Stimulated activated CD4-positive, alpha-beta T cell treated with anti-CD3 and anti-CD28 coated beads, TNF-alpha, amount 100 ng/mL, for 1 hour (primary cell): ENCODE measurements at places on chromosomes 2 and 18.

DNA sequence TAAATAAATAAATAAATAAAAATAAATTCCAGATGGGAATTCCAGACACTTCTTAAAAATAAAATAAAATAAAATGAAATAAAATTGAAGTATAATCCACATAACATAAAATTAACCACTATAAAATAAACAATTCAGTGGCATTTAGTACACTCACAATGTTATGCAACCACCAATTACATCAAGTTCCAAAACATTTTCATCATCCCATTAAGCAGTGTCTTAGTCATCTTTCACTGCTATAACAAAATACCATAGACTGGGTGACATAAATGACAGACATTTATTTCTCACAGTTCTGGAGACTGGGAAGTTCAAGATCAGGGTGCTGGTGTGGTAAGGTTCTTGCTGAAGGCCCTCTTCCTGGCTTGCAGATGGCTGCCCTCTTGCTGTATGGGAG is 22.6 kb upstream of the PROKR1 start:
- DNase-seq, result no peak

GRCh38 chr18:59540346-59540745 is 156.9 kb downstream of the CCBE1 start:
- DNase-seq, result no peak

DNA sequence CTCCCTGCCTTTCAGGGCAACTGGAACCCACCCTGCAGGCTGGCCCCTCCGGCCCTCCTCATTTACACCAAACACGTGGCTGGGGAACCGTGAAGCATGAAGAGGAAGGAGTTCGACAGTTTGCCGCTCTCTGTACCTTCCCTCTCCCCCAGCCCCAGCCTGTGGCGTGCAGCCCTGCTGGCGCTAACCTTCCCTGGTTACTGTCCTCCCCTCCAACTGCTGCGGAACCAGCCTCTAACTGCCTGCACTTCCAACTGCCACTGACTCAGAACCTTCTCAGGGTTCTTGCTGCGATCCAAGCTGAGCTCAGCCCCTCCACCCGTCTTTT is 19.2 kb upstream of the GNAL start:
- DNase-seq, result no peak

- DNase-seq, result no peak
These were observed 68.3 kb upstream of the ACYP2 start for GRCh38 chr2:54047091-54047490.

- DNase-seq, result no peak
These were observed 20.5 kb upstream of the C1D start for GRCh38 chr2:68083346-68083745.

- DNase-seq, result no peak
These were observed 365.6 kb upstream of the UBE2E3 start for GRCh38 chr2:180614776-180615175.

DNA sequence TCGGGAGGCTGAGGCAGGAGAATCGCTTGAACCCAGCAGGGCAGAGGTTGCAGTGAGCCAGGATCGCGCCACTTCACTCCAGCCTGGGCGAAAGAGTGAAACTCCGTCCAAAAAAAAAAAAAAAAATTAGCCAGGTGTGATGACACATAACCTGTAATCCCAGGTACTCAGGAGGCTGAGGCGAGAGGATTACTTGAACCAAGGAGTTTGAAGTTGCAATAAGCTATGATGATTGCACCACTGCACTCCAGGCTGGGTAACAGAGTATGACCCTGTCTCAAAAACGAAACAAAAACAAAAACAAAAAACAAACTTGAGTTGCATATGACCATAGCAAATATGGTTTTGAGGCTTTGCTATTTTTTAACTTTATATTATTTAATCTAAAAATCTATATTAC is 25.8 kb downstream of the SANBR start:
- no peak for DNase-seq

- DNase-seq, result no peak
These were observed 9.2 kb downstream of the TGIF1 start for GRCh38 chr18:3458952-3459853.

GRCh38 chr2:113158884-113159553 is 14.8 kb upstream of the PSD4 start:
- DNase-seq, result no peak

DNA sequence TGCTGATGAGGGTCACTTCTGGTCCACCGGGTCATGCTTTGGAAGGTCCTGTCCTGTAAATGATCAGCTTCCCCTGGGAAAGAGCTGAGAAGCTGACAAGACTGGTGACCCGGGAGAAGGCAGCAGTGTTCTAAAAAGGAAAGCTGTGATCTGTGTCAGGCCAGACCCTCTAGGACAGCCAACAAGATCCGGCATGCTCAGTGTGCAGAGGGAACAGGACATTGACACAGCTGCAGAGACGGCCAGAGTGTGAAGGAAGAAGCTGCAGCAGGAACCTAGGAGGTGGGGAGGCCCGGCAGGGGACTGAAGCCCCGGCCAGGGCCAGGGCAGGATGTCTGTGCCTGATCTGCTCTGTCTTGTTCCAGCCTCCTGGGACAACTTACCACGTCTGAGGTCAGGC is 372.7 kb upstream of the ID2 start:
- no peak for DNase-seq

DNA sequence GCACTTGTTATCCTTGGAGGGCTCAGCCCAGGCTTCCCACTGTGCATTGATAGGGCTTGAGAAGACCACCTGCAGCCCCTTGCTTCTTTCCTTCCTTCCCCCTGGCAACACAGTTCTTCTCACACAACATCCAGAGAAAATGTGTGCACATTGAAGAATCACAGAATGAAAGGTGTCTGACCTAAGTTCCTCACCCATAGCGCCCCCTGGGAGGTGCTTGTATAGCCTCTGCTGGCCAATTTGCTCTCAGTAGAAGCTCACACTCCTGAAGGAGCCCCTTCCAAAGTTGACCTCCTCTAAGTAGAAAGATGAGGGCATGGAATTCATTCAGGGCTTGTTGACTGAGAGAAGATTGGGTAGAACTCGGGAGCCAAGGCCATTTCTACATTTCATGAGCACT is 758.4 kb upstream of the KLHL29 start:
- no peak for DNase-seq

- no peak for DNase-seq
These were observed 74.8 kb upstream of the RIOK3 start for GRCh38 chr18:23378302-23378686.

GRCh38 chr2:235739704-235740415 is 246.0 kb downstream of the AGAP1 start:
- DNase-seq, result no peak

DNA sequence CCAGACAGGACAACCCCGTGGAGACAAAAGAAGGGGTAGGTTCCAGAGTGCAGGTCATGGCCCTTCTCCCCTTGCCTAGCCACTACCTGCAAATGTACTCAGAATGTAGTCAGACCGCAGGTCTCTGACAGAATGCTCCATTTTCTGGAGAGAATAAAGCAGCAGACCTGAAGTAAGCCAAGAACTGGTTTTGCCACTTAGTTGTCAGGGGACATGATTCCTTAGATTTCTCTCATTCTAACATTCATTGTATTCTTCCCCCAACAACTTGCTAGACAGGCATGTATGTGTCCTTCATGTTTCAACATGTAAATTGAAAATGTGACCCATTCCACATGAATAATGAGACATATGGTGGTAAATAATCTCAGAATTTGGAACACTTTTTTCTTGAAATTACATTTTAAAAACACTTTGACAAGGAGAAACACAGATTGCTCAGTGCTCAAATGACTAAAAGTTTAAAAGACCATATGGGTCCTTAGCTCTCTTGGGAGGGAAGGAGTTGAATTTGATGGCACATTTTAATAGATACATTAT is 142.4 kb downstream of the CCBE1 start:
- DNase-seq, result no peak

DNA sequence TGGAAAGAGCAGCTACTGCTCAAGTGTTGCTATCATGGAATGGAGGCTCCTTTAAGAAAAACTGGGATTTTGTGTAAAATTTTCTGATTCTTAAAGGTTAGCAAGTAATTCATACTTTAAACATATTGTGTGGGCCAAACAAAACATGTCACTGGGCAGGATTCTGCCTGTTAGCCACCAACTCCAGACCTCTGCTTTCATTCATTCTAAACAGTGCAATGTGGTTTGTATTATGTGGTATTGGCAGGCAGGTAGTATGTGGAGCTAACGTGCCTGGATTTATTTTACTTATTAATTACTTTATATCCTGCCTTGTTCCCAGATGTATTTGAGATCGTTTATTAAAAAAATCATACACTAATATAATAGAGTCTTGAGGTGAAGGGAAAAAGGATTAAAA is 1521.3 kb upstream of the ACVR2A start:
- no peak for DNase-seq

DNA sequence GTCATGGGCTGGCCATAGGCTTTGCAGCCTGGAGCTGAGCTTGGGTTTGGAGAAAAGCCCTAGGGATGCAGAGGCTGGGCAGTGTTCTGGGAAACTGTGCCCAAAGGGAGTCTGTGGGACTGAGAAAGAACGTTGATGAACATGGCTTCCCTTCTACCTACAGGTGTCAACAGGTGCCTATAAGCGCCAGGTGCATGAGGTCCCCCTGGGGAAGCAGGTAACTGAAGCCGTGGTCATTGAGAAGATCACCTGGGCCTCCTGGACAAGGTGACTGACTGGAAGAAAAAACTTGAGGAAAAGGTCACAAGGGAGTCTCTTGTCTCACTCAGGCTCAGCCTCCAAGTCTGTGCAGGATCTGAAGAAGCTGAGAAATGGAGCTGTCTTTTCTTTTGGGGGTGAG is 83.4 kb downstream of the RTN4 start:
- DNase-seq, result no peak

DNA sequence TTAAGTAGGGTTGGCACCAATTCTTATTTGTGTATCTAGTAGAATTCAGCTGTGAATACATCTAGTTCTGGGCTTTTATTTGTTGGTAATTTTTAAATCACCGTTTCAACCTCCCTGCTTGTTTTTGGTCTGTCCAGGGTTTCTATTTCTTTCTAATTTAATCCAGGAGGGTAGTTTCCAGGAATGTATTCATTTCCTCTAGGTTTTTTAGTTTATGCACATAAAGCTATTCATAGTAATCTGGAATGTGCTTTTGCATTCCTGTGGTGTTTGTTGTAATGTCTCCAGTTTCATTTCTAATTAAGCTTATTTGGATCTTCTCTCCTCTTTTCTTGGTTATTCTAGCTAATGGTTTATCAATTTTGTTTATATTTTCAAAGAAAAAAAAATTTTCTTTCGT is 1361.8 kb upstream of the DDX18 start:
- no peak for DNase-seq

DNA sequence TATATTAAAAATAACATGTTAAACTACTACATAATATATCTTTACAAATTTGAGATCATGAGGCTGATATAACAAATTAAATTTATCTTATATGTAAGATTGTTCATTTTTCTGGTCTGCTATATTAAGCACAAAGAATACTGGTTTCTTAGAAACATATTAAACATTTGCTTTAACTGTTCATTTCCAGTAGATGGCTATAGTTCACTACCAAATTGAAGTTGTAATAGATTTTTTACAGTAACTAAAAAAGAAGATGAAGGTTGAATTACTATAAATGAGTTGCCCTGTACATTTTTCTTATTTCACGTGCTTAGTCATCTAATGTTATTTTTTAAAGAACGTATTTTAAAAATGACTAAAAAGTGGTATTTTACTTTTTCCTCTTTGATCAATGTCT is 57.0 kb downstream of the ZNF407 start:
- no peak for DNase-seq

DNA sequence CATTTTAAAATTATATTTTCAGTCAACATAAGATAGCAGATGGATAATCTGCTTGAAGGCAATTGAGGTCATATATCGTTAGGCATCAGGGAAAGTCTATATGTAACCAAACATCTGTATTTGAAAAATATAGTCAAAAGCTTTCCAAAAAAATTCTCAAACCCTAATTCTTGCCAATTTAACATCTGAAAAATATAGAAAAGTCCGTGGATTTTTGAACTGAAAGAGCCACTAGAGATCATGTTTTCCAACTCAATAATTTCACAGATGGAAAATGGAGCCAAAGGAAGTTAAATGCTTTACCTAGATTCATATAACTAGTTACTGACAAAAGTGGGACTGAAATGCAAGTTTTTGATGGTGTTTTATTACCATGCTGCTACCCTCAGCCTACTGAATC is 185.1 kb upstream of the ZNF804A start:
- no peak for DNase-seq

GRCh38 chr2:102558463-102558862 is 60.9 kb upstream of the SLC9A2 start:
- no peak for DNase-seq

DNA sequence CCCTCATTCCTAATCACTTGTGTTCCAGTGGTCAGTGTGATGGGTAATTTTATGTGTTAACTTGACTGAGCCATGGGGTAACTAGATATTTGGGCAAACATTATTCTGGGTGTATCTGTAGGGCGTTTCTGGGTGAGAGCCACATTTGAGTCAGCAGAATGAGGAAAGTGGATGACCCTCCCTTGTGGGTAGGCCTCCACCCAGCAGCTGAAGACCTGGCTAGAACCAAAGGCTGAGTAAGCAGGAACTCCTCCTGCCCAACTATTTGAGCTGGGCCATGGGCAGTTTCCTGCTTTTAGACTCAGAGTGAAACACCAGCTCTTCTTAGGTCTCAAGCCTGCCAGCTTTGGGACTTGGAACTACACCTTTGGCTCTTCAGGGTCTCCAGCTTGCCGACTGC is 141.8 kb downstream of the ACKR3 start:
- DNase-seq, result no peak

GRCh38 chr18:33835419-33835818 is 257.4 kb downstream of the ASXL3 start:
- no peak for DNase-seq

- DNase-seq, result no peak
These were observed 64.9 kb downstream of the ACTR2 start for GRCh38 chr2:65292461-65293011.

DNA sequence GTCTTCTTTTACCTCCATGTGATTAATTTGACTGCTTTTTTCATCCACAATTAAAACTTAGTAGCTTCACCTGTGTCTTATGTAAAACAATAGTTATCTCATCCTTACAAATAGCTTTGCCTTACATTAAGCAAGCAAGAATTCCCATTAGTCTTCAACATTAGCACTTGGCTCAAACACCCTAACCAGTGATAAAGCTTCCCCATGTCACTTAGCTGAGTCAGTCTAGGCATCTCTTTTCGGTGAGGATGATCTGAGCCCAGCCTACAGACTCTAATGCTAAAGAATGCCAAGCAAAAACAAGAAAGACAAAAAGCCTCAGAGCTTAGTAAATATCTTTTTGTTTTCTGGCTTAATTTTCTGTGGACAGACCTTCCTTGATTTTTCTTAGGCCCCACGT is 26.1 kb downstream of the GAD1 start:
- no peak for DNase-seq
